ENCODE measurements at places on chromosomes 5 and 9.

DNA sequence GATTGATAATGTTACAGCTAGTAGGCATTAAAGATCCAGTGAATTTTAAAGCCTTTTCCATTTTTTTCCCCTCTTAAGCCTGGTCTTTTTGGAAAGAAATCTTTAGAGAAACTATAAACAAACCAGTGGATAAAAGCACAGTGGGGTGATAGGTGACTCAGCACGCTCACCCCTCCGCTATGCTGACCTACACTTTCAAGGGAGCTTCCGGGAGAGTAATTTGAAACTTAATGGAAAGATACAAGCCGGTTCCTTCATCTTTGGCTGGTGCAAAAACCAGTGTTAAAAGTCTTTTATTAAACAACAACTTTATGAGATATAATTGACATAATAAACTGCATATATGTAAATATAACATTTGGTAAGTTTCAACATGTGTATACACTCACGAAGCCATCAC lies 27.0 kb upstream of the ALDOB start:
- DNase-seq, result no peak

DNA sequence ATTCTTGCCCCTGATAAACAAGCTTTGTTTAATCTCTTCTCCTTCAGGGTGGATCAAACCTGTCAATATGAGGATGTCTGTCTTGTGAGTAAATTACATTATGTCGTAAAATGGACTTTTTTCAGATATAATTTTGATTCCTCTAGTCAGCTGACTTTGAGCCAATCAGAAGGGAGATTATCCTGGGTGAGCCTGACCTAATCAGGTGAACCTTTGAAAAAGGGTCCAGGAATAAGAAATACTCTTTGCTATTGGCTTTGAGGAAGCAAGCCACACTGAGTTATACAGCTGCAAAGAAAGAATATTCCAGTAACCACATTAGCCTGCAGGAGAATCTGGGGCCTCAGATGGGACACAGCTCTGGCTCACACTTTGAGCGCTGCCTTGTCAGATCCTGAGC lies 304.3 kb upstream of the ARRDC3 start:
- DNase-seq, result no peak

- DNase-seq, result no peak
Measured at GRCh38 chr5:14627270-14627669, 37.2 kb upstream of the OTULIN start.

DNA sequence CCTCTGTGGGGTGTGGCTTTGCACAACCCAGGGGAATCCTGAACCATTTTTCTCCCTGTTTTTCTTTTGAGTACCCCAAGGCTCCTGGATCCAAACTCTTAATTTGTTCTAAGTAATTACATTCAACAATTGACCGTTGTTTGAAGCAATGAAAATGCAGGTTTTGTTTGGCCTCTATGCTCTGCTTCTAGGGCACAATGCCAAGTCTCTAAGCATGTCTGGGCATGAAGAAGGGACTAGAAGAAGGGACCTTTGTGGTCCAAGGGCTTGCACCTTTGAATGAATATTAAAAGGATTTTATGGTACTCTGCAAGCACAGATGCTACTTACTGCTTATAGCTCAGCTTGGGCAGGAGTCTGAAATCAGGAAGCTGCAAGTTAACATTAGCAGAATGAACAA lies 6.6 kb upstream of the ENC1 start:
- no peak for DNase-seq

- no peak for DNase-seq
Measured at GRCh38 chr5:14591548-14591947, 10.0 kb downstream of the OTULINL start.

- no peak for DNase-seq
Measured at GRCh38 chr9:89143266-89143665, 35.4 kb downstream of the SHC3 start.

DNA sequence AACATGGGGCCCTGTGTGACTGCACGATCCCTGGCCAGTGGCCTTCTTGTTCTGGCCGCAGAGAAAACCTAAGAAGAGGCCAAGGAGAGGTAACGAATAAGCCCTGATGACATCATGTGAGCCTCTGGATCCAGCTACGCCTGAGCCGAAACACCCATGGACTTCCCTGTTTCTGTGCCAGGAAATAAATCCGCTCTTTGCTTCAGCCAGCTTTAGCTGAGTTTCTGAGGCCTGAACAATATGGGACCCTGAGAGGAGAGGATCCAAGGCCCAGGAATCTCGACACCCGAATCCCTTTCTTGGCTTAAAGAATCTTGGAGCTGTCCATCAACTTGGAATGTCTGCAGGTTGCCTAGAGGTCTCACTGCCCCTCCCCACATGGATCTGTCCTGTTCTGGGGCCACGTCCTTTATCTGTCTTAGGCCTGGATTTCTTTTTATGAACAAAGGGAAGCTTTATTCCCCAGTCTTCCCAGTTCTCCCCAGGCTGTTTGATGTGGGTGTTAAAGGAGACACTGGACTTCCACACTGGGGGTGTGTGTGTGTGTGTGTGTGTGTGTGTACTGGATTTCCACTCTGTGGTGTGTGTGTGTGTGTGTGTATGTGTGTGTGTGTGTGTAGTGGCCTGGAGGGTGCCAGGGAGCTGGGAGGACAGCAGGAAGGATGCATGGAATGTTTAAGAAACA lies 13.7 kb downstream of the IER5L start:
- DNase-seq, result no peak

GRCh38 chr5:17816944-17817343 lies 182.7 kb downstream of the TAF11L14 start:
- no peak for DNase-seq

- no peak for DNase-seq
Measured at GRCh38 chr5:77498952-77499351, 6.8 kb upstream of the WDR41 start.

DNA sequence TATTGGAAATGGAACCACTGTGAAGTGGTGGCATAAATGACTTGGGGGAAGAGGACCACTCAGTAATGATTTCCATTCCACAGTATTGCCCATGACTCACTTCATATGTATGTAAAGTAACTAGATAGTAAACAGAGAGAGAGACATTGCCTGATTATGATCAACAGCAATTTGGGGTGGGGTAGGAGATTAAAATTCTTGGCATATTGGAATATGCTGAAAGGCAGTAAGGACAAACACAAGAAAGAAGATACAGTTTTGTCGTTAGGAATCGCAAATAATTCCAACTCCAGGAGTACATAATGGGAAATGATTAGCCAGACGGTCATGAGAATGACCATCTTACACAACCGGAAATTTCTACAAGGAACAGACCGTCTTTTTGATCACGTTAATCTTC lies 1.5 kb upstream of the HMGCS1 start:
- no peak for DNase-seq

DNA sequence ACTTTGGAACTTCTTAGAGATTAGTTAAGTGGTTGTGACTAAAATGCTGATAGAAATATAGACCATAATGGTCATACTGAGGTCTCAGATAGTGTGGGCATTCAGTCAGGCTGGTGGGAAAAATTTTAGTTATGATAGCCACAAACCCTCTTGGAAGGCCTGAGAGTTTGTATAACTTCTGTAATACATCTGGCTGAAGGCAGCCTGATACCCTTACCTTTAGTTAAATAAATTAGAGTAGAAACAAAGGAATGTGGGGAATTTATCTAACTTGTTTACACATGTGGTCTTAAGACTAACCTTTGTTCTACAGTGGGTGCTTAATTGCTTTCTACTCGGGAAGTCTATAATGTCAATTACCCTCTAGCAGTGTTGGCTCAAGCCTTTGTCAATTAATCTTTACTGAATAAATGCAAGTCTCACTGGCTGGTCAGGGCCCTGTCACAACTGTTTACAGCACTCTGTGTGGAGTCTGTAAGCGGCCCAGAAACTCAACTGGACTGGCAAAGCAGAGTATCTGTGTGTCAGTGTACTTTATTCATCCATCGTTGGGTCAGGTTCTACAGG lies 184.0 kb downstream of the FBXO4 start:
- DNase-seq, result no peak

DNA sequence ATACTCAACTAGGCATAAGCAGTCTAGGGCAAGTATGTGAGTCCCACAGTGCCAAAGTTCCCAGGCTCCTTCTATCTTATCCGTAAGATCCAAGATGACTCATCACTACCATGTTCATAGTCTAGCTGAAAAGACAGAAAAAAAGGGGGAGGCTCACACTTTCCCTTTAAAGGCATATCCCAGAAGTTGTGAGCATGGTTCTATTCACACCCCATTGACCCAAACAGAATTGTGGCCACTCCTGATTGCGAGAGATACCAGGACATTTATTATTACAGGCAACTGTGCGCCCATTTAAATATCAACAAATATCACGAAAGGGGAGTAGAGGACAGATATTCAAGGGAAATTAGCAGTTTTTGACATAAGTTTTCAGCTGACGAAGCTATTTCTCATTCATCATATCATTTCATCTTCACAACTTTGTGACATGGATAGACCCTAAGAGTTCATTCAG lies 8.1 kb upstream of the PFDN1 start:
- DNase-seq, result no peak

DNA sequence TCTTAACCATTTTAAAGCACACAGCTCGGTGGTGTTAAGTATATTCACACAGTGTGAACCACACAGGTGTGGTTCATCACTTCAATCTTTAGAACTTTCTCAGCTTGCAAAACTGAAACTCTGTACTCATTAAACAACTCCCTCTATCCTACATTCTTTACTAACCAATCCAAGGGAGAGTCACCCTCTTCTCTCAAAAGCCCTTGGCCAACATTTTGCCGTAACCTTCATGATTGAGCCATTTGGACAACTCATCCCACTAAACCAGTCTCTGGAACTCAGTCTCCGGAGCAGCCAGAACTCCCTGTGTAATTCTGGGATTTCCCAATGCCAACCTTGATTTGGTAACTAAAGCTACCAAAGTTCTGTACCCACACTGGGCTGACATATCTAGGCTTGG lies 84.7 kb downstream of the TTC39B start:
- DNase-seq, result no peak

- no peak for DNase-seq
Measured at GRCh38 chr9:129007766-129008468, 20.2 kb downstream of the SH3GLB2 start.

DNA sequence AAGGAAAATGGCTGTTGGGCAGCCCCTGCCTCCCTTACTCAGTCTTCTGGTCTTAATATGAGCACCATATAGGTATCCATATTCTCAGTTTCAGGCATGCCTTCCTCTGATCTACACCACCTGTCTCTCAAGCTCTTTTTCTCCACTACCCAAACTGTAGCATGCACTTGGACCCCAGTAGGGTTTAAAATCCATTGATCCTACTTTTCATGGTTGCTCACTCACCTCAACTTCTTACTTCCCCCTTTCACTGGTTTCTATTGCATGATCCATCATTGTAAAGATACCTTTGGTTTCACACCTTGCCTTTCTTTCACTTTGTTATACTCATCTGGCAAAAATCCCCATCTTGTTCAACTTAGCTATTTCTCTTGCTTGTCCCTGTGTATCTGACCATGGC lies 159.4 kb downstream of the KDM4C start:
- no peak for DNase-seq

DNA sequence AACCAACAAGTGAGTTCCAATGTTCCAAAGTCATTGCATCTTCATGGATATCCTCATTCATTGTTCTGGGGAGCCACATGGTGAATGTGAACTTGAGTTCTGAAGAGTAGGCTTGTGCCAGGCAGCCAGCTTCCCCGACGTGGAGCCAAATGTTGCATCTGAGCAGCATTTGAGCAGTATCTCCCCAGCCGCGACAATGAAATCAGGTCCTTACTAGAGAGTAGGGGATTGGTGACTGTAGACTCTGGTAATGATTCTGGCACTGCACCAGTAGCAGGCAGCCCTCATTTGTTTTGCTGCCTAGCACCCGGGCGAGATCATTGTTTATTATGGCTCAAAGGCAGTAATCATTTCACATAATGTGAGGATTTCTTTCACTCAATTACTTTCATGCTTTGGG lies 451.4 kb upstream of the C9orf72 start:
- no peak for DNase-seq

DNA sequence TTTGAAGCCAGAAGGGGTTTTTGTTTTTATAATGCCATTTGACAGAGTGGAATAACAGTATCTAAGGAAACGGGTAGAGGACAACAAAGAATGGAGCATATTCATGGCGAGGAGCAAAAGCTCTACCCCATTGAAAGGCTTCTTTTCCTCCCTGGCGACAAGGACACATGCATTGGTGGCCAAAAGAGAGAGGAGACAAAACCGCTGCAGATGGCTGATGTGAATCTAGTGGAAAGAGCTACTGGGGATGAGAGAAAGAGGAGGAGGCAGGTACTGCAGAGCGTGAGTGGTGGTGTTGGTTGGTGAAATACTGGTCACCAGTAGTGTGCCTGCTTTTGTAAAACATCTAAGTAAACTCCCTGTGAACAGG lies 491 bp downstream of the APC start:
- no peak for DNase-seq

GRCh38 chr9:121956808-121957207 lies 136.3 kb downstream of the TTLL11 start:
- DNase-seq, result no peak

DNA sequence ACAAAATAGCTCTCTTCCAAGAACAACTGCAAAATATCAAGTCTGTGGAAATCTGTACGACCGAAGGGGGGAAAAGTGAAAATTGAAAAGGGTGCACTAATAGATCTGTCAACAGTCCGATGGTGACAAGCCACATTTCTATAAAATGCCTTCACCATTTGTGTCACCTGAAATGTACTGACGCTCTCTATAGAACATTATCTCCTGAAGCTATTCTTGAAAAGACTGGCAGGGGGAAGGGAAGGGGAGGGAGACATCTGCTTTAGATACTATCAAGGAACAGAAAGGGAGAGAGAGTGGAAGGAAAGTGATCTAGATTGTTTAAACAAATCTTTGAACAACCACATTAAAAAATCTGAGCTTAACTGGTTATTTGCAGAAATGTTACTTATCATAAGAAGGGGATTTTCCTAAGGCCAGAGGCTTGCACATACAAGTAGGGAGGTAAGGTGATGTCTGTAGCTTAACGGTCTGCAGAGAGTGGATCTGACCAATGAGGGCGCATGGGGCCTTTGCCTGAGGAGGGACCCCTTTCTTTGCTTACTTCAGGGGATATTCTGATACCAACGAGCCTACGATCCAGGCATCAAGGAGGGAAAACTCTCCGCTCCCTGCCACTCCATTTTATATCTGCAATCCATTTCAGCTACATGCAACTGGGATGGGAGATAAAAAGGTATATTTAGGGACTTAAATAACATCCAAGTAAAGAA lies 92.1 kb downstream of the CRB2 start:
- DNase-seq, result no peak

GRCh38 chr5:23029290-23029689 lies 176.1 kb upstream of the CDH12 start:
- no peak for DNase-seq

DNA sequence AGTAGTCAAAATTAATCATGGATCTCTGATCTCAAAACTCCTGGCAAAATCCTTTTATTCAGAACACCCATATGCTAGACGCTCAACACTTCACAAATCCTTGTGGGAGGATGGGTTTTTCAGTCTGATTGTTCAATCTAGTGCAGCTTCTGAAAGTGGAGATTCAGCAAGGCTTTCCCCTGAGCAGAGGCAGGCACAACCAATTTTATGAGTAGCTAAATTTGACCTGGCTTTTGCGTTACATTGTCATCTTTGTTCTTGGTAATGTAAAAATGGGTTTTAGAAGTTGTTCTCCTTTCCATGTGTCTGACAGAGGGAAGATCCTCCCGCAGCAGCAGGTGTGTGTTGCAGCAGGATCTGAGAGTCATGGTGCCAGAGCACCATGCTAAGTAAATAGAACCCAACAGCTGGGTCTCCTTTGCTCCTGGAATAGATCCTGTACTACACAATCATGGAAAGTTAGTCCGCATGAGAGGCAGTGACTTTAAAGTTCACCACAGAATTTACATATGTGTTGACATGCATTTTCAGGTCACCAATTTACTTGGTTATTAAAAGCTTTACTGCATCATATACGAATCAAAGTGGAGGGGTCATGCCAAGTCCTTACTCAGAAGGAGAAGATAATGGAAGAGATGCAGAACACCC lies 70.1 kb upstream of the MEF2C start:
- DNase-seq, result no peak
